Stimulated activated CD4-positive, alpha-beta T cell treated with anti-CD3 and anti-CD28 coated beads, Interleukin-12 subunit alpha, Interleukin-12 subunit beta, amount 100 ng/mL, for 4 hours (primary cell): ENCODE measurements at places on chromosomes 11 and 22.

- DNase-seq = no peak
Observed at GRCh38 chr11:61309739-61310138, 14.6 kb upstream of the VWCE start.

DNA sequence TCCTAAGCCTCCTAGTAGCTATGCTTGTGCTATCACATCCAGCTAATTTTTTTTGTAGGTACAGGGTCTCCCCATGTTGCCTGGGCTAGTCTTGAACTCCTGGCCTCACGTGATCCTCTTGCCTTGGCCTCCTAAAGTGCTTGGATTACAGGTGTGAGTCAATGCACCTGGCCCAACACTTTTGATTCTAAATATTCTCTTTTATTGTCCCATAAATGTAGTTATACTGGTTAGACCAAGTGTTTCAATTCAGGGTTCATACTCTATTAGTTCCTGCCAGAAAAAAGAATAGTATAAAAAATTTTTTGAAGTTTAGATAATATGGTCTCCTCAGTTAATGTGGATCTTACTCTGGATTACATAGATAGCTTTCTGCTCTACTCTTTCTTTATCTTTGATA, 6.7 kb upstream of the PTH start:
- no peak for DNase-seq

DNA sequence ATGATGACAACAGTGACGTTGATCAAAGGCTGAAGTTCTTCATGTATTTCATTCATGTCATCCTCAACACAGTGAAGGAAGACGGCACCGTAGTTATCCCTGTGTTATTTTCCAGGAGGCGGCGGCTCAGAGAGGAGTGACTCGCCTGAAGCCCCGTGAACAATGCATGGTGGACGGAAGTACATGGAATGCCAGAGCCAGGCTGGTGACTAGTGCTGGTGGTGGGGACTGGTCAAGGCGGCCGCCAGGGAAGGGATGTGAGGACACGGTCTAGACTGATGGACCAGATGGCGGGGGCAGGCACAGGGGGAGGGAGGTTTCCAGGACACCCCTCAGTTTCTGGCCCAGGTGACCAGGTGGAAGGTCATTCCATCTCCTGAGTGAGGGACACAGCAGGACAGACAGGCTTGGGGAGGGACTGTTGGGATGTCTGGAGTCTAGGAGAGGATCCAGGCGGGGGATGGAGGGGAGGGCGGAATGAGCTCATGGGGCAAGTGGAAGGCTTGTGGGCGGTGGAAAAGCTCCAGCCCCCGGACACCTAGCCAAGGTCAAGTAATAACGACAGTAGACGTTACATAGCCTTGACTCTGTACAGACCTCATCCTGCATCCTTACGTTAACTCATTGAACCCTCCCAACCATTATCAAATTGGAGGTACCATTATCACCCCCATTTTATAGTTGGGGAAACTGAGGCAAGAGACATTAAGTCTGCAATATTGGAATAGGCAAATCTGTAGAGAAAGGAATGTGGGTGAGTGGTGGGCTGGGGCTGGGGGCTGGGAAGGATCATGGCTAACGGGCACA, 16.0 kb upstream of the PICK1 start:
- DNase-seq = no peak

GRCh38 chr22:44529827-44530523, 31.9 kb upstream of the RTL6 start:
- no peak for DNase-seq

- peak; percentile 64 for DNase-seq
Observed at GRCh38 chr11:63985812-63986155, 454 bp upstream of the OTUB1 start.

DNA sequence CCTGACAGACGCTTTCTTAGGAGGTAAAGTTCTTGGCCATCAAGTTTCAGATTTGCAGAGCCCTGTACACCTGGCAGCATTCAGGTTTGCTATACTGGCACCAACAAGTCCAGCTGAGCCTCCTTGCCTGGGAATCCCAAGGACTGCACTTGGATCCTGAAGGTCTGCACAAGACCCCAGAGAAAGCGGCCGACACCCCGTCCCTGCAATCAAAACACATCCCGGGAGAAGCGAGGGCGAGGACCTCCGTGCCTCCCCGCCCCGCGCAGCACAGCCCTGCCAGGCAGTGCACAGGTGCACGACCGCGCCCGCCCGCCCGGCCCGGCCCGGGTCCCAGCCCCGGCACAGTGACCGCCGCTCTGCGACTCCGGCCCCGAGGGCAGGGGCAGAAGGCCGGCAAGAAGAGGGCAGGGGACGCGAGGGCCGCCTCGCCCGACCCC, 559 bp downstream of the MRTFA start:
- no peak for DNase-seq

DNA sequence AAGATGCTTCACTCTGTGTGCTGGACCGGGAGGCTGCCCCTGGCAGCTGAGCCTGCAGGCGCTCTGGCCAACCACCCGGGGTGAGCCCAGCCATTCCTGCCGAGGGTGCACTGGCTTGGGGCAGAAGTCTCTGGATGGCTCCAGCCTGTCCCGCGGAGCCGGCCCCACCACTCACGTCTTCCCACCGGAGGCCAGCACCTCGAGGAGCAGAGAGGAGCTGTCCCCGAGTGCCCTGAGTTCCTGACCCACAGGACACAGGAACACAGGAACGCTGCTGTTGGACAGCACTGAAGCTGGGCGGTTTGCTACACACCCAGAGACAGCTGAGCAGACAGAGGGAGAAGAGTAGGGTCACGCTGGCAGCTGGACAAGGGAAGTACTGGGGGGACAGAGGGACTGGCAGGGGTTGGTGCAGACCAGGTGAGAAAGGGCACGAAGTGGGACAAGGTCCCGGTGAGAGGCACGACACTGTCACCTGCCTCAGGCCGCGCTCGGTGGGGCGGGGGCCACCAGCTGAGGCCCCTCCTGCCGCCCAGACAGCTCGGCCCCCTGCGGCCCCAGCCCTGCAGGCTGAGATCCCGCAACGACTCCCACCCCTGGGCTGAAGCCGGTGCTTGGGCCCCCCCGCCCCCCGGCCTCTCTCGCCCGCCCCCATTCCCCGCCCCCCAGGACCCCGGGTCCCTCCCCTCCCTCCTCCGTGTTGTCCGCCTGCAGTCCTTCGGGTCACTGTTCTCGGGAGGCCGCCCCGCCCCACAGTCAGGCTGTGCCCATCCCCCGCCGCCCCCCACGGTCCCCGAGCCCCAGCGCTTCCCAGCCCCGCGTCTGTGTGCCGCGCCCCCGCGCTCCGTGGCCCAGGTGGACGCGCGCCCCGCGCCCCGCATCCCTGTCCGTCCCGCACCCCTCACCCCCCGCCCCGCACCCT, 624 bp upstream of the B4GALNT4 start:
- DNase-seq = no peak

GRCh38 chr11:132064987-132065620, 694.7 kb downstream of the NTM start:
- no peak for DNase-seq

- DNase-seq = no peak
Observed at GRCh38 chr11:47302853-47303252, 32.9 kb downstream of the MADD start.

DNA sequence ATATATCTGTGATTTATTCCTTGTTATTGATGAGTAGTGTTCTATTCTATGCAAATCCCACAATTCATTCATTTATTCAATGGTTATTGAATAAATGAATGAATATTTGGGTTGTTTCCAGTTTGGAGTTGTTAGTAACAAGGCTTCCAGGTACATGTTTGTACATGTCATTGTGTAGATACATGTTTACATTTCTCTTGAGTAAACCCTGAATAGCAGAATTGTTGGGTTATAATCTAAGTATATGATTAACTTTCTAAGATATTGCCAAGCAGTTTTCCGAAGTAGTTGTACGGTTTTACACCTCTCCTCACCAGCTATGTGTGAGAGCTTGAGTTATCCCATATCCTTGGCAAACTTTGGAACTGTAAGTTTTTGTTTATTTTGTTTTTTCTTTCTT, 18.5 kb upstream of the OR8G1 start:
- no peak for DNase-seq

DNA sequence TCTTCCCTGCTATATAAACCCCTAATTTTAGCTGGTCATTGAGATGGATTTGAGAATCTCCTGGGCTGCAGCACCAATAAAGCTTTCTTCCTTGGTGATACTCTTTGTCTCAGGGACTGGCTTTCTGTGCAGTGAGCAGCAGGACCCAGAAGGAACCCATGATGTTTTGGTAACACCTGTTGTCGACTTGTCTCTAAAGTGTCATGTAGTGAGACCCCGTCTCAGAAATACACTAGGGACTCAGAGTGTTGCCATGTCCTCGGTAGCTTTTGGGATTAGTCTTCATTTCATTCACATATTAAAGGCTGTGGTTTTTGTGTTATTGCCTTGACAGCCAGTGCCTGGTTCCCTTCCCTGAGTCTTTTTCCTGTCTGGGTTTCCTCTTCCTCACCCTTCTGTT, 1078.7 kb downstream of the TBC1D22A start:
- DNase-seq = no peak

DNA sequence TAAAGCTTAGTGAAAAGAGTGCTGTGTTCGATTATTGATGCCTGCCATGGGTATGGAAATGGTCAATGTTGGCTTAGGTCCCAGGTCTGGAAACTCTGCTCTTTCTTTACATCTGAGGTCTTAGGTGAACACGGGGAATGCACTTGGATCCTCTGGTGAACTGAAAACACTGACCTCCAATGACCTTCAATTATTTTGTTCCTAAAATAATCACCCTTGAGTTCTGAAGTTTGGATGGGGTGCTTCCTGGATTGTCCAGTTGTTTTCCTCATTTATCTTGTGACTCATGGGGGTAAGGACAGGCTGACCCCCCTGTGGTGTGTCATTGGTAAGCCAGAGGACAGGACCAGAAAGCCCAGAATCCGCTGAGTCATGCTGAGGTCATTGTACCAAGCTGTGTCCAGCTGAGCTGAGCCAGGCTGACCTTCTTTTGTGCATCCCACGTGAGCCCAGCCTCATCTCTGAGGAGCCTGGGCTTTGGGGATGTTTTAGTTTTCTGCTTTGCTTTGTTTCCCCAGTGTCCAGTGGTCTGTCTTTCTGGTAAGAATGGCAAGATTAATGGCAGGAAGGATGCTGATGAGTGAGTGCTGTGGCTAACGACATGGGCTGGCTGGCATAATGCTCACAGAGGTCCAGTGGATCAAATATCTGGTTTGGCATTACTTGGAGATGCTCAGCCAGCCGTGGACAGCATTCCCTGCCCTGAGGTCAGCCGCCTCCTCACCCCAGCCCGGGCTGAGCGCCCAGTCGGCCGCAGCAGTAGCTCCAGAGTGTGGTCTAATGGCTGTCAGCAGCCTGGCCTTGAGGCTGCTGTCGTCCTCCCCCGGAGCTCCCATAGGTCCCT, 35.6 kb downstream of the AMPD3 start:
- DNase-seq = no peak

GRCh38 chr22:33315954-33316353, 257.8 kb upstream of the SYN3 start:
- DNase-seq = no peak

DNA sequence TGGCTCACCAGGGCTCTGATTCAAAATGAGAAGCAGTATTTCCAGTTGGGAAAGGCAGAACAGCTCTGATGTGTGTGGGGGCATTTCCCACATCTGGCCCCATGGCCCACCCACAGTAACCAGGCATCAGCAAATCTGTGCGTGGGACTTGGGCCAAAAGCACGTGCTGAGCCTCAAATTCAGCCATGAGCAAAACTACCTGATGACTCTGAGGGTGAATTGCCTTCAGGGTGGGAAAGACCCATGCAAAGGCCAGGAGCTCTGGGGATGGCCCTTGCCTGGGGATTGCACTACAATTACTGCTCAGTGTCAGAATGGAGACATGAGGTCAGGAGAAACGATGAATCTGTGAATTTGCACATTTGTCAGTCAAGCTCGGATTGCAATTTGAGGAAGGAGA, 20.9 kb downstream of the TP53AIP1 start:
- no peak for DNase-seq

DNA sequence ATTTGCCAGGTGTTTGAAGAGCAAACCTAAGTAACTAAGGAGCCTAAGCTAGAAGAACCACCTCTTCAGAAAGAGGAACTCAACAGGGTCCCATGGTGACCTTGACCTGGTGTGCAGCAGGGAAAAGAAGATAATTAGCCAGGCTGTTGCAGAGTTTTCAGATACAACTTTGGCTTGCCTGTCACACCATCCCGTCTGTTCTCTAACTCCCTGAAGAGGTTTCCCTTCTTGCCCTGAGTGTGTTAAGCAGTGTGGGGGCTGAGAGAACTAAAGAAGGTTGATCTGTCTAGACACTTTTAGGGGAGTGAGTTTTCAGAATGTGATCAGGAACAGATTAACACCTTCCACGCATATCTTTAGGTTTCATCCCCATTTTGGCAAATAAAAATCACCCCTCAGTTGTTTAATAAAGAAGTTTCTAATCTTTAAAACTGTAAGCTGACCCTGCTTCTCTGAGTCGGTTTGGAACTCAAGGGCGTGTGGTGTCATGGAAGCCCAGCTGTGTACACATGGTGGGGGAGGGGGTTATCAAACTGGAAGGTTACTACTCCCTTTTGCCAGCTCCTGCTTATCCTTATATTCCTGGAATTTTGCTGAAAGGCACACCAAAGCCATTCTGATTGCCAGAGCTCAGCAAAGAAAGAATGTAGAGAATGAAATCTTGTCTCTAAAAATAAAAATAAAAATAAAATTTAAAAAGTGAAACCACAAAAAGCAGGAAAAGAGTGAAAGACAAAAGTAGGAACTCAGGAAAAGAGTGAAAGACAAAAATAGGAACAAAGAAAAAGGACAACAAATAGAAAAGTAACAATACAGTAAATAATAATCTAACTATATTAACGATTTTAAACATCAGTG, 70.2 kb downstream of the DBX1 start:
- no peak for DNase-seq

- DNase-seq = no peak
Observed at GRCh38 chr11:74282421-74282820, 29.0 kb downstream of the P4HA3 start.

DNA sequence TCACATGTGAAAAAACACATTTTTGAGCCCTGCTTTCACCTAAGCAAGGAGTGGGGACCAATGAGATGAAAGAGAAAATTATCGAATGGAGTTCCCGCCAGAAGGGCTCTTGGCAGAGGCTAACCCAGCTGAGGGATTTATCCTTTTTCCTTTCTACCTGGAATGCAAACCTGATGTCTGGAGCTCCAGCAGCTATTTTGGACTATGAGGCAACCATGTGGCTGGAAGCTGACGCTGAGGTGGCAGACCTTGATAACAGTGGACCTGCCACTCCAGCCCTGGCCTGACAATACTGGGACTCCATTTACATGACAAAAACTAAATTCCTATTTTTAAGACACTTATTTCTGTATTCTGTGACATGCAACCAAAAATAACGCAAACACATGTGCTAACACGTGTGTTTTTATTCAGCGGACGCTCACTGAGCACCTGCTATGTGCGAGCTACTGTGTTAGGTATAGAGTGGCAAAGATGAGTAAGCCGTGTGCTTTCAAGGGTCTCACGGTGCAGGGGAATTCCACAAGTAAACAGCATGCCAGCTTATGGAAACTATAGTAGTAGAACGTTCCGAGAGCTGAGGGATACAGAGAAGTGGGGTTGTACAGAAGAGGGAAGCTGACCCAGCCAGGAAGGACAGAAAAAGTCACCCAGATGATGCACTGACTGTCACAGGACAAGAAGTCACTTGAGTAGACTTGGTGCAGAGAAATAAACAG, 19.1 kb upstream of the ISX start:
- DNase-seq = no peak
